ENCODE measurements at places on chromosomes 5 and 9.

DNA sequence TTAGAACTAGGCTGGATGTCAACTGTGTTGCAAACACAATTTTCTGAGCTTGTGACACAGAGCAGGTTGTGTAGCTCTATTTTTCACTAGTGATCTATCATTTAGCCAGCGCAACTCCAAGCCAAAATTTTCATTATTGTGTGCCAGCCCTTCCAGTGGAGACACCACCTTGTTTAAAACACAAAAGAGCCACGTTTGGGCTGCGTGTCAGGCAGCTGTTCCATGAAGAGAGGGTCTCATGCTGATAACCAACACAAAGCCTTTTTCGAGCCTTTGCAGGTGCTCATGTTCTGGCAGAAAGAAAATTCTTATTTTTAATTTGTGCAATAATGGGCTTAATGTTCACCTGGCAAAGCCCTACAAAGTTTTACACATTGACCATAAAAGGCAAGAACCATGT is 237.6 kb upstream of the RGMB start:
- DNase-seq, result no peak

- DNase-seq, result no peak
Measured at GRCh38 chr5:52684051-52684450, 103.7 kb upstream of the ITGA1 start.

DNA sequence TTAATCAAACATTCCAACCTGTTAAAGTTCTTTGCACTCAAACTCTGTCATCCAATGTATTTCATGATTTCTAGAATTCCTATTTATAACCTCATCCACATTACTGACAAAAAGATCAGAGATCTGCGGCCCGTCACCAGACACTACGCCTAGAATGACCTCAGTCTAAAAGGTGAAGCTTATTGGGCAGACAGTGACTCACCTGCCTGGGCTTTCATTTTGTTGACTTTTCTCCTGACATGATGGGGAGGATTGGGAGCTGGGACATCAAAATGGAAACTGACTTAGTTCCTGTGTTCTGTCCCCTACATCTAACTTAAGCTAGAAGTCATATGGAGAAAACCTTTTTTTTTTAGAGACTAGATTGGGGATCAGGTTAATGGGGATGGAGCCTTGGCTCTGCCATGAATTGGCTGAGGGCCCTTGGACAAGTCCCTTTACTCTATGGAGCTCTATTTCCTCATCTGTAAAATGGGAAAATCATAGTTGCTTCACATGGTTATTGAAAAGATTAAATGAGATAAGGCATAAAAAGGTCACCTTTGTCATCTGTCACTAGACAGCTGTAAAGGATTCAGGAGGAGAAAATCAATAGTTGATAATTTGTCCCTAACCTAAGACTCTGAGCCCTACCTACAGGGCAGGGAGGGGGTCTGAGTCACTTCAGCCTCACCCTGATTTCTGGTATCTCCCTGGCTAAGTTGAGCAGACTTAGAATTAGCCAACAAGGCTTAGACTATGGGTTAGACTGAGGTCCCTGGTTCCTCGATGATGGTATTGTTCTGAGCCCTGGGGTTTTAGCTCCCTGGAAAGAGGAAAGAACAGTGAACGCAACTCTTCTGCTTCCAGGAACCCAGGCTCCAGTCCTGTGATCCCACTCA is 224.8 kb upstream of the TBC1D2 start:
- no peak for DNase-seq

GRCh38 chr5:67166460-67167285 is 29.9 kb downstream of the CD180 start:
- peak; percentile 68 for DNase-seq

- no peak for DNase-seq
Measured at GRCh38 chr5:66906021-66906420, 290.6 kb downstream of the CD180 start.

GRCh38 chr5:50564079-50564478 is 102.4 kb upstream of the PARP8 start:
- DNase-seq, result peak; percentile 24

- no peak for DNase-seq
Measured at GRCh38 chr5:133155326-133155969, 103.6 kb downstream of the HSPA4 start.

GRCh38 chr5:109982966-109983534 is 293.3 kb downstream of the MAN2A1 start:
- DNase-seq, result no peak

GRCh38 chr5:90590-91547 is 1.1 kb upstream of the PLEKHG4B start:
- no peak for DNase-seq

DNA sequence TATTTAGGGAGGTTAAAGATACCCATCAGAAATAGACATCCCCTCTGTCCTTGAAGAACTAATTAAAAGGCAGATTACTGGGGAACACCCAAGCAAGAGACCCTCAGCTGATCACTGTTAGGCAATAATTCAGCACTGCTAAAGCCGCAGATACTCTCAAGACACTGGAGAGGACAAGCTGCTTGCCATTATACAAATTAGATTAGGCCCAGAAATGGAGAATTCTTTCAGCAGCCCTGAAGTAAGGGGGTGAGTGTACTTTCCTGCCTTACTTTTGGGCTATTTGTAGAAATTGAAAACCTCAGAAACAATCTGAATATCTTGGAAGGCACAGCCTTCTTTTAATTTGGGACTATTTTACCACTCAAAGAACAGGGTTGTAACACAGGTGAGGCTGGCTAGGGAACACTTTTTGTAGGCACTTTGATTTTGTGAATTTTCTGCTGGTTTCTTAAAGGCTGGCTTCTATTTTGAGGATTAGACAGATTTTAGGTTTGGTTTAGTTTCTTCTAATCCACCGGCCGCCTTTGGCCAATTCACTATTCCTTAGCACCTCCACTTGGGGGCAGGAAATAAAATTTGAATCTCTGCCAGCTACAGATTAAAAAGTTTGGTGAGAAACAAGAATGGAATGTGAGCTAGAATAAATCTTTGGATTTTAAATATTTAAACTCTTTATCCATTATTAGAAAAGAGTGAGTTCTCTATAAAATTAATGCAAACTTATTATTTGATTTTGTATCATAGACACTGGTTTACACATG is 106.0 kb downstream of the SMARCA2 start:
- DNase-seq, result no peak

DNA sequence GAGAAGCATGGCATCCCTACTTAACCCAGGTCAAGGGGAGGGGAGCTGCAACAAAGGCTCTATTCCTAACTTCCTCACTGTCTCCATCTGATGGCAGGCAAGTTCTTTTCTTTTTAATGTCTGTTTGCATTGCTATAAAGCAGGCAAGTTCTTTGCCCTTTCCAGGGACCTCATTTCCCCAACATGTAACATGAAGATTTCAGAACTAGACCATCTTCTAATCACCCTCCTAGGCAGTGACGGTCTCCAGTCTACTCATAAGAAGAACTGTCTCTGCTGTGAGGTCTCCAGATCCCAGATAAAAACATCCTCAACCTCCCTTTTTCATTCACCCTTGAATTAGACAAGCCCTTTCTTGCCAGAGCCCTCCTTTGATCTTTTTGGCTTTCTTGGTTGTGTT is 42.1 kb downstream of the PPP1R2B start:
- DNase-seq, result no peak

DNA sequence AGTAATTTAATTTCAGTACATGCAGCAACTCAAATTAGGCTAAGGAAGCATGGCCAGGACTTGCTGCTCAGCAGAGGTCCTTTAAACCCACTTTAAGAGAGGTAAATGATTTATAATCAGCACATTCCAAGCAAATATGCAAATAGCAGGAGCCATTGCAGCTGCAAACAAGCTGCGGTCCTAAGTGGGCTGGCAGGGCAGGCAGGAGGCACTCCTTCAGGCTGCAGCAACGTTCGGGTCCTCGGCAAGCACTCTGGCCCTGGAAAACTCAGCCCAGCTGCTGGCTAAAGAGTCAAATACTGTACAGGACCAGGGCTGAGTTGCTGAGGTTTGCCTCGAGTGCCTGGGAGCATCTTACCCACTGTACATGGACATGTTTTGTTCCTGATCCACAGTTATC is 126.9 kb downstream of the FSTL4 start:
- DNase-seq, result no peak

GRCh38 chr9:89477811-89478630 is 19.9 kb downstream of the SEMA4D start:
- peak; percentile 44 for DNase-seq

- DNase-seq, result no peak
Measured at GRCh38 chr9:136015656-136016571, 54.7 kb upstream of the UBAC1 start.

DNA sequence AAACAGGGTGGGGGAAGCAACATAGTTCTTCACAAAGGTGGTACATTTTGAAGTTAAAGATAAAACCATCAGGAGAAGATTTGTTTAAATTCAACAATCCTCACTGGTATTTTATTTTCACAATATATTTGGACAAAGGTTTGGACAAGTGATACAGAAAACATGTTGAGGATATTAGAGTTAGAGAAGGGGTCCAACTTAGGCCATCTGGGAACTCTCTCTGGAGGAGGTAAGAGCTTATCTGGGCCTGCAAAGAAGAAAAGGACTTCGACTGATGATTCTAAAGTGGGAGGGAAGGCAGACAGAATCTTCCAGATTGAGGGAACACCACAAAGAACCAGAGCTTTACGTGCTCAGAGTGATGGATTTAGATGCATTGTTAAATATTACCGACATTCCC is 58.5 kb downstream of the SGCD start:
- DNase-seq, result no peak

- no peak for DNase-seq
Measured at GRCh38 chr5:76166886-76167576, 83.8 kb downstream of the SV2C start.

- no peak for DNase-seq
Measured at GRCh38 chr5:71586052-71586940, 844 bp upstream of the MCCC2 start.

DNA sequence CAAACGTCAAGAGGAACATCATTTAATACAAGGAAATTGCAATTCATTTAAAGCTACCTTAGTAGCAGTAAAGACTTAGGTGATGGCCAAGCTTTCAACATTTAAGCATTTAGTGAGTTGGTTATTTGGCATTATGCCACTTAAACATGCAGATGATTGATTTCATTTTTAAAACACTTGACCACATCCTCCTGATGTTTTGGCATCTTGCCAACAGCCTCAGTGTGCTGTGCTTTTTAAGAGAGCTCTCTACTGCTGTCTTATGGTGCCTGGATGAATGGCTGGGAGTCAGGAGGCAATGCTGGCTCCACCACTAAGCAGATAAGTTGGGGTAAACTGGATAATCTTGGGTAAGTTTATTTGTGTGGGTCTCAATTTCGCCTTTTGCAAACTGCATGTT is 364.5 kb downstream of the MAN2A1 start:
- peak; percentile 75 for DNase-seq

GRCh38 chr5:79736528-79737514 is 47.2 kb downstream of the CMYA5 start:
- no peak for DNase-seq

- DNase-seq, result no peak
Measured at GRCh38 chr5:159777049-159777660, 139.1 kb upstream of the ADRA1B start.

- no peak for DNase-seq
Measured at GRCh38 chr5:89283728-89284493, 400.9 kb upstream of the MEF2C start.

DNA sequence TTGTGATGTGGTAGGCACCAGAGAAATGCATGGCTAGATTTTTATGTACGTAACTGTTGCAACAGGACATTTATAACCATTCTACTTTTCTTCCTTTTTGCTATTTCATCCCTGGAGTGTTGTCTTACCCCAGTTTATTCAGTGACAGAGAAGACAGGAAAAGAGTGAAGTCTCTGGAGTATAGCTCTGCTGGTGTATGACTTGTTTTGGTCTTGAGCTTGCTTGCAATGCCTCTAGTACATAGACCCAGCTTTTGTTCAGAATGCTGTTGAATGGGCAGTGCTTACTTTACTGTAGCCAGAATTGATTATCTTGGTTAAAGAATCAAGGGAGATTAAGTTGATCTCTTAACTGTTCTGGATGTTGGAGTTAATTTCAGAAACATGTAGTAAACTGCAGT is 94.3 kb downstream of the PBX3 start:
- DNase-seq, result no peak

GRCh38 chr5:94423411-94423810 is 195.0 kb downstream of the KIAA0825 start:
- DNase-seq, result no peak

DNA sequence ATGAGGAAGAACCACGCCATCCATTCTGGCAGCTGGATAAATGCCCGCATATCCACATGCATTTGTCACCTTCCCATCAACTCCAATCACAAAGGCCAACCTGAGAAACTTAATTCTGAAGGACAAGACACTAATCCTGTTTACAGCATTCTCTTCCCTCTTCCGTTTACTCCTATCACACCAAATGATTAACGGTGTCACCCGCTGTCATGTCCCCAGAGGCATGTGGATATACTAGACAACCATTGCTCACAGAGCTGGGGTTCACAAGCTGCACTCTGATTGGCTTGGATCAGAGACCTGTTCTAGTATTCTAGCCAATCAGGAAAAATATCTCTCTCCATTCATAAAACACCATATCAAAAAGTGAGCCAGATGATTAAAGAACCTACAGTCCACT is 3.6 kb downstream of the MACROH2A1 start:
- no peak for DNase-seq

- DNase-seq, result no peak
Measured at GRCh38 chr9:77896938-77897667, 134.5 kb downstream of the GNAQ start.

GRCh38 chr5:111385970-111386831 is 126.1 kb downstream of the STARD4 start:
- DNase-seq, result no peak

DNA sequence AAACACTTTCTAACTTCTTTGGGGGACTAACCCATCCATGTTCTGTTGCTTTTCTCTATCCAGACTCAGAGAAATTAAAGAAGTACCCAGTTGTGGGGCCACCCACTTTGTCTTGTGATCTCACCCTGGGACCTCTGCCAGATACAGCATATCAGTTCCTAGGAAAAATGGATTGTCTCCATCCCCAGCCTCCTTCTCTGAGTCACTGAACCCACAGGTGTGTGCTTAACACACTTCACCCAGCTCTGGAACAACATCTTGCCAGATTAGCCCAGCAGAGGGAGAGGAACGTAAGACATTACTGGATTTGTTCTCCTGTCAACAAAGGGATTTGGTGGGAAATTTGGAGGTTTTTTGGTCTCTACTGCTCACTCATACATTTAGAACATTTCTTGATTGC is 19.2 kb downstream of the FAM240B start:
- no peak for DNase-seq

GRCh38 chr9:134712926-134713325 is 71.3 kb downstream of the COL5A1 start:
- DNase-seq, result no peak

- DNase-seq, result no peak
Measured at GRCh38 chr5:128409166-128409800, 128.8 kb downstream of the FBN2 start.

Measured in activated gamma-delta T cell treated with Interleukin-2 at 50 U/mL for 16 hours (primary cell).